ENCODE measurements at places on chromosomes 1 and 21. TPM values are rescaled to one million over a fixed set of nuclear protein-coding genes. Genes with fewer than 3 reads are reported as not detected.

CYP4A11 gene
- total RNA-seq = not detected

DYNLT4 gene
- total RNA-seq = not detected

S100A11 gene
- total RNA-seq = 117 TPM

GRCh38 chr1:119347858-119348257 is 20.7 kb upstream of the HAO2 start:
- no peak for DNase-seq

GRCh38 chr1:90122654-90123340 is 127.9 kb downstream of the ZNF326 start:
- DNase-seq = no peak

- no peak for DNase-seq
Observed at GRCh38 chr1:168433238-168433637, 110.6 kb downstream of the XCL2 start.

DNA sequence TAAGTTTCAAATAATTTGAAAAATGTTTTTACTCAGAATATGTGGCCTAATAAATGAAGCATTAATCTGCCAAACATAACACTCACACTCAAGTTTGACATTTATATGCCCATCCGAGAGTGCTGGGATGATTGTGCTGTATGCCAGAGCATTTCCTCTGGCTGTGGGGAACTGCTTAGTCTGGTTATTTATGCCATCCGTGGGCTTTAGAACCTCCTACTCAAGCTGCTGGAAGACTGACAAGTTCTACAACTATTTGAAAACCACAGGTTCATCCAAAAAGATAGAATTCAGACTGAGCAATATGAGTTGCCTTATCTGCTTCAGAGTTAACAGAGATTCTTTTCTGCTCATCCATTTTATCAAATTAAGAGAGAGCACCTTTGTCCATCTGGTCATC is 25.9 kb downstream of the PCNX2 start:
- DNase-seq = peak; percentile 73

DNA sequence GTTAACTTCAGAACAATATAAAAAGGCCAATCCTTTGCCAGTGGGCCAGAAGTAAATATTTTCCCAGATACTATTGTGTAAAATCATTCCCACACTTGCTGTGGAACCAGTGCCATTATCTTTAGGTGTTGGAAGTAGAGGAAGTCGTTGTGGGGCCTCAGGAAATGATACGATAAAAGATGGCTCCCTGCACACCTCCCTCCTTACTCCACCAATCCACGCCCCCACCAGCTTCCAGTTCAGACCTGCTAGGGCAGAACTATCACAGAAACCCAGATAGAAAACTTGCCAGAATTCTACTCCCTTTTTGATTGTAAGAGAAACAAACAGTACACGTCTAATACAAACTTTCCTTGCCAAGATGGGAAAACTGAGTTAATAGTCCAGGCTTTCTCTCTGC is 173.0 kb upstream of the FMN2 start:
- no peak for DNase-seq

DNA sequence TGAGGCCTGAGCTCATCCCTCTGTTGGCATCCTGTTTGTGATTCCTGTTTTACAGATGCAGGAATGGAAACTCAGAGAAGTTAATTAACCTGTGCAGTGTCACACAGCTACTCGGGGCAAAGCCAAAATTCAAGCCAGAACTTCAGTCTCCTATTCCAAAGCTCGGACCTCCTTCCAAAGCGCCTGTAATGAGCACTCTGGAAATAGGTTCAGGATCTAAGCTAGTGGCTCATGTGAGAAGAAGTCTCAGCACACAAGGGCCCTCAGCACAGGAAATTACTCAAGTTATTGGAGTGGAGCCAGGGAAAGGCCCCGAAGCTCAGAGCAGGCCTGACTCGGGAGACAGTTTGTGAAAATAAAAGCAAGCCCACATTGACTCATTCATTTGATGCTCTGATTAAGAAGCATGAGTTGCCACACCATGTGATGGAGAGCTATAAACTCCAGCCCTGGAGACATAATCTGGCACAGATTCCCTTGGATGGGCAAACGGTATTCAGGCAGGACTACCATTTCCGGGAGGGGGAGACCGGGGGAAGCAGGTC is 50.6 kb upstream of the LYST start:
- DNase-seq = peak; percentile 99

GRCh38 chr1:94678202-94678848 is 136.8 kb upstream of the F3 start:
- no peak for DNase-seq

Data from IMR-90 (cell line).